ENCODE measurements at places on chromosomes 7 and 10.

DNA sequence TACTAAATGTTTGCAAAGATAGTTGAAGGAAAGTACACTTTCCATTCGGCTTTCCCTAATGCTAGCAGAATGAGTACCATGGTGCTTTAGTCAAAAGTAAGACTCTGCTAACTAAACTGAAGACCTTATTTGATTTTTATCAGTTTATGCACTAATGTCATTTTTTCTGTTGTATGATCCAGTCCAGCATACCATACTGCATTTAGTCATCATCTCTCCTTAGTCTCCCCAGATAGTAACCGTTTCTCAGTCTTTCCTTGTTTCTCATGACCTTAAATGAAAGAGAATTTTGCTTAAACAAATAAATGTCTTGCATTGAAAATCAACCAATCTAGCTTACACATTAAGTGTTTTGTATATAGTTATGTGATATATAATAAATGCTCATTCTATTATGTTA is 529.5 kb upstream of the SEMA3D start:
- no peak for DNase-seq

GRCh38 chr7:47510786-47511185 is 71.1 kb downstream of the TNS3 start:
- DNase-seq = no peak

- DNase-seq = no peak
Measured at GRCh38 chr7:108448584-108449505, 7.4 kb downstream of the NRCAM start.

DNA sequence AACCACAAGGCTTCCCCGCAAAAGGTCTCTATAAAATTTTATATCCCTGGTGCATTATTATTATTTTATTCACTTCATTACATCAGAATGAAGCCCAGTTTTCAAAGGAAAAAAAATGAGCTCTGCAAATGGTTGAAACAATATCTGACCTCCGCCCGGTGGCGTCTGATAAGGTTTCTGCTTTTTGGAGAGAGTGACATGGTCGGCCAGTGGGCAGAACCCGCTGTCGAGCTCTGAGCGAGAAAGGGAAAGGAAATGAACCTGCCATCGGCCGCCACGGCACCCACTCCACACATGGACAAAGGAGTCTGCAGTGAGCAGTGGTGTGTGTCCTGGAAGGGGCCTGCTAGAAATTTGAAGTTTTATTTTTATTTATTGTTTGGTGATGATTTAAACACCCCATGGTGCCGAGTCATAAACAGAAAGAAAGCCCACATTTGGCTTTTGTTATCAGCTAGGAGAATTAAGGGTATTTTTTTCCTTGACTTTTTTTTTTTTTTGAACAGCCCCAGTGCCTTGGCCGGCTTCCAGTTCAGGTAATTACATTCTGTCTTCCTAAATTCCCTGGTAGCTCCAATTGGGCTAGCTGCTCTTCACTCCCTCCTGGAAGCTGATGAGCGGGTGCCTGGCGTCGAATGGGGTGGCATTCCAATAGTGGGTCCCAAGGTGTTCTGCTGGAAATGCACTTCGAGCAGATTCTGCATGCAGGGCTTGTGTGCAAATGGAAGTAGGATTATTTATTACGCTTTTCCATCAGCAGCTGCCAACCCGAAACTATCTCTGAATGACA is 149.4 kb upstream of the MKI67 start:
- no peak for DNase-seq

DNA sequence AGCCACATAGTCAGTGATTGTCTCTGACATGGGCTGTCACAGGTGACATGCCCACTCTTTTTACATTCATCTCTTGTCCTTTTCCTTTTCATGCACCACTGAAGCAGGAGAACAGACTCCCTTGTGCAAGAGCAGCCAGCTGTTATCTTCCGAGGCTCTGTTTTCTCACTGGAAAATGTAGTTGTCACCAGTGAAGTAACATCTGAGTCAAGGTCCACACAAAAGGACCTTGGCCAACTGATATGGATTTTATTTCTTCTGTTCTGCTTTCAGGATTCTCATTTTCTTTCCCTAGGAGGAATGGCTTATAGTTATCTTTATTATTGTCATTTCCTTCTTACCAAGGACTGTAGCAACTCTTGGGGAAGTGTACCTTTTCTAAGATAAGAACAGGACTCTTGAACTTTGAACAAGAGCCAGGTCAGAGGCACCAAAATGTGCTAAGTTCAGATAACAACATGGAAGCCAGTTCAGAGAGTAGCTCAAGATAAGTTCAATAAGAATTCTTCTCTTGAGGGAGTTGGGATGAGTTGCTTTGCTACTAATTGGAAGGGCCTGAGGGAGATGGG is 22.7 kb downstream of the AVPI1 start:
- no peak for DNase-seq

GRCh38 chr7:158356454-158356853 is 231.2 kb downstream of the PTPRN2 start:
- no peak for DNase-seq

GRCh38 chr7:151178236-151178635 is 8.8 kb downstream of the ASB10 start:
- no peak for DNase-seq

- DNase-seq = no peak
Measured at GRCh38 chr7:139495580-139496125, 12.2 kb upstream of the KLRG2 start.

GRCh38 chr7:17944720-17945119 is 4.4 kb upstream of the SNX13 start:
- DNase-seq = no peak

GRCh38 chr10:5142199-5142598 is 42.8 kb downstream of the AKR1C8 start:
- DNase-seq = no peak

DNA sequence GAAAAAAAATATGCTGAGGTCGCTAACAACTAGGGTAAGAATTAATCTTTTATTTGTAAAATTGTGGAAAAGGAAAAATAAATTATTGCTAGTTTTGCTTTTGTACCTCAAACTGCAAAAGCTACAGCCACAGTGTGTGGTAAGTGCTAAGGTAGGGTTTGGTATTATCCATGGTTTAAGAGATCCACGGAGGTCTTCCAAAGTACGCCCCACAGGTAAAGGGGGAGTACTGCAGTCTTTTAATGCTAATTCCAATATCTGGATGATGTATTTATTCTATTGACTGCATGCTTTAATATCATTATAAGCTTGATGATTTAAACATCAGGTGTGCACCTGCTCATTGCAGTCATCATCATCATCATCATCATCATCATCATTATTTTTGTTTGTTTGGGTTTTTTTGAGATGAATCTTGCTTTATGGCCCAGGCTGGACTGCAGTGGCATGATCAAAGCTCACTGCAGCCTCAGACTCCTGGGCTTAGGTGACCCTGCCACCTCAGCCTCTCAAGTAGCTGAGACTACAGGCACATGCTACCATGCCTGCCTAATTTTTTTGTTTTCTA is 38.4 kb upstream of the BMS1 start:
- DNase-seq = no peak
